ENCODE measurements at places on chromosomes 12 and 14.

GRCh38 chr14:31084385-31084784, 58.2 kb upstream of the STRN3 start:
- DNase-seq, result no peak

DNA sequence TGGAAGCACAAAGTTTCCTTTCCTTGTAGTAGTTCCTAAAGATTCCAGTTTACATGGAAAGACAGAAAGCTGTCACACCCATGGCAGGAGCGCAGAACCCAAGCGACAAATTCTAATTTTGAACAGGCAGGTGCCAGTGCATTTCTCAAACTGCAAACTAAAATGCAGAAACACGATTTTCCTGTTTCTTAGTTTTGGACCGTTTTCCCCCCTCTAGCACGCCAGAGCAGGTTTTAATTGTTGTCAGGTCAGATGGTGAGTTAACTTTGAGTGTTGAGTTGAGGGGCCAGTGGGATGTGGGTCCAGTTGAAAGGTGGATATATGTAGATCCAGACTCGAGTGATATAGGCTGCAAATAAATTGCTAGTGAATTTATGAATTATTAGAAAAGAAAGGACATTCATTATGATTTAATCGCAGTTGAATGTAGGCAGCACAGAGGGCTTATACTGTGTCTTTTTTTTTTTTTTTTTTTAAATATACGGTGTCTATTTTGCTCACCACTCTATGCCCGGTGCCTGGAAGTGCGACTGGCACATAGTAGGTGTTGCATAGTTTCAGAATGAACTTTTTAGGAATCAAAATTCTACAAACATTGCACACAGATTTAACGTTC, 909 bp upstream of the ETFBKMT start:
- DNase-seq, result no peak

- no peak for DNase-seq
These were observed 40.9 kb downstream of the MBIP start for GRCh38 chr14:36279306-36280190.

DNA sequence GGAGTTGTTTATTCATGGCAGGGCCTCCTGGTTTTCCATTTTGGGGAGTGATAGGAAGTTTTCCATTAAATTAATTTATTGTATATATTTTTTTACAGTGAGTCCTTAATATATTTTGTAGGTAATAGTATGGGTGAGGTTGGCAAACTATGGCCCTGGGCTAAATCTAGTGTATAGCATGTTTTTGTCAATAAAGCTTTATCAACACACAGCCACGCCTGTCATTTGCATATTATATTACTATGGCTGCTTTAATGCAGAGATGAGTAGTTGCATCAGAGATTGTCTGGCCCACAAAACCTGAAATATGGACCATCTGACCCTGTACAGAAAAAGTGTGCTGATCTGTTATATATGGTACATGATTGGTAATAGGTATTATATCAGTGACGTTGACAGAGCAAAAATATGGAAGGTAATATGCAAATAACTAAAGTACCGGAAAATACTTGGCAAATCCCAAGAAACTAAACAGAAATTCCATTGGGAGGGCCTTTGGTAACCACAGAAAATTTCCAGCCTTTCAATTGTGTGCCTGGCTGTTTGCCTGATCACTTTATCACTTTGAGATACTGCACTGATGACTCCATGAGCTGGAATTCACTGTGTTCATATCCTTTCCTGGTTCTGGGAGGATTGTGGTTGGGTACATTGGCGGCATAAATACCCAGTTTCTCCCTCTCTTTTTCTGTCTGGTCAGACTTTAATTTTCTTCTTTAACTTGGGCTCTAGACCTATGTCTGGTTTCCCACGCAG, 61.7 kb upstream of the RFLNA start:
- DNase-seq, result no peak

DNA sequence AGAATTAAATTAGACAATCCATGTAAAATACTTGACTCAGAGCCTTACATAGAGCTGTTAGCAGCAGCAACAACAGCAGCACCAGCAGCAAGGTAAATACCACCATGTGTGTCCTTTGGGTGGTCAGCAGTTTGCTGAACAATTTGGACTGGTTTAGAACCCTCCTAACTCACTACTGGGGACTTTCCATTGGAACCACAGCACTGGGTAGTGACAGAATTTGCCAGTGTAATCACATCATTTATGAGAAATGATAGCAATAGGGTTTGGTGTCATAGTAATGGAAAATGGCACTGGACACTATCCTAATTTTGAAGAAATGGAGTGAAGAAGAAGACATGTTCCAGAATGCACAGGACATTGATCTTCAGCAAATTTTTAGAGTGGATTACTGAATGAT, 392.8 kb downstream of the RAD51B start:
- no peak for DNase-seq

GRCh38 chr12:89334548-89335169, 17.6 kb downstream of the DUSP6 start:
- no peak for DNase-seq

- DNase-seq, result no peak
These were observed 164.4 kb upstream of the ATP2B1 start for GRCh38 chr12:89872922-89873630.

GRCh38 chr12:14958361-14959125, 2.9 kb downstream of the ARHGDIB start:
- no peak for DNase-seq

GRCh38 chr14:41662780-41663472, 56.2 kb downstream of the LRFN5 start:
- no peak for DNase-seq

GRCh38 chr12:6229224-6230218, 29.3 kb downstream of the CD9 start:
- peak; percentile 68 for DNase-seq

DNA sequence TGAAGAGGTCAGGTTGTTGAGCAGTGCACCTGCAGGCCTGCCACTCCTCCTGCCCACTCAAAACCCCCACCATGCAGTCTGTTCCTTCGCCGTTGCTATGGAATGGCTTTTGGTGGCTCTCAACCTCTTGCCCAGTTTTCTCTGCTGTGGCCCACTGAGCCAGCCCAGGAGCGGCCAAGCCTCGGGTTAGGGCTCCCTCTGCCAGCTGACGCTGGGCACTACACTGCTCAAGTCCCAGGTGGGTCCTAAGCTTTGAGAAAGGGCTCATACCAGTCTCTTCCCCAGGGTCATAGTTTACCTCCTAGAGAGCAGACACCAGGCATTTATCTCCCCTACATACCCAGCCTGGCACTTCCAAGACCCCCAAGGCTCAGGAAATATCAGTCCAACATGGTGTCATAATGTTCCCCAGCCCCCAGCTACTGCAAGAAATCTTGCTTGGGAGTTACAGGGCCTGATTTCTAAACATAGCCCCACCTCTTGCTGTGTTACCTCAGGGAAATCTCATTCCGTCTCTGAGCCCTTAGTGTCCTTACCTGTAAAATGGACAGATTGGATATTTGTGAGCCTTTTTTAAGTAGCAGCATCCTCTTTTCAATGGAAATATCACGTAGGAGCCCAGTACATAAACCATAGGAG, 59.4 kb downstream of the TSPAN11 start:
- peak; percentile 83 for DNase-seq

DNA sequence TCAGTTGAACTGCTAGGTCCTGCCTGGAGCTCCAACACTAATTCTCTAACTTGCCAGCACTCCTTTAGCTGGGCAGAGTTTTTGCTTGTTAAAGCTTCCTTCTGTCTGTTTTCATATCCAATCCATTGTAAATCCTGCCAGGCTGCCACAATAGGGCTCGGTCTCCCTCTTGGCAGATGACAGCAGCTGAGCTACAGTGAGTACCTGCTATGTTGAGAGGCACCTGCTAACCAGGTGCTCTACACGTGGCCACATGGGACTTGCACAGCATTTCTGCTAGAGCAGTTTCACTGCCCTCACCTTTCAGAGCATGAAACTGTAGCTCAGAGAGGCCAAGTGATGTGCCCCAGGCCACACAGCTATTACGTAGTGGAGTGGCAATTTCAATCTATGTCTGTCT, 106.6 kb upstream of the NOS1 start:
- no peak for DNase-seq

DNA sequence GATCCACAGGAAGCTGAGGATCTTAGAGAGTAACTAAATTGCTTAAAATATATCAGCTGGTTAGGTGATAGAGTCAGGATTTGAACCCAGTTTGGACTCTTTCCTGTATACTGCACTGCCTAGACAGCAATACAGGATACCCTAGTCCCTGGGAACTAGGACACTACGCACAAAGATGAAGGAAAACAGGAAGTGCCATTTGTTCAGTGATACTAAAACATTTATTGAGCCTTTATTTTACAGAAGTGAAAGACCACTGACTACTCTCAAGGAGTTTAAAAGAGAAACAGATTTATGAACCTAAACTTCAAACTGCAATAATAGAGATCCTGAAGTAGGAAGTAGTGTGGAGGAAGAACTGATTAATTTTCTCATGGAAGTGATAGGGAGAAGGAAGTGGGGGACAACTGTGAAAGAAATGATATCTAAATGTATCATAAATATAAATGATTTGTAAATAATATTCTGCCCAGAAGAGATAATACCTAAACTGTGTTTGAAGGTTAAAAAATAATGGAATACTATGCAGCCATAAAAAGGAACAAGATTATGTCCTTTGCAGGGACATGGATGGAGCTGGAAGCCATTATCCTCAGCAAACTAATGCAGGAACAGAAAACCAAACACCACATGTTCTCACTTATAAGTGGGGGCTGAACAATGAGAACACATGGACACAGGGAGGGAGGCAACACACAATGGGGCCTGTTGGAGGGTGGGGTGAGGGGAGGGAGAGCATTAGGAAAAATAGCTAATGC, 18.2 kb downstream of the MSRB3 start:
- no peak for DNase-seq
